ENCODE measurements at places on chromosomes 11 and 22.
A peak's percentile ranks its signal among the peaks of the same experiment; 100 is the strongest.

DNA sequence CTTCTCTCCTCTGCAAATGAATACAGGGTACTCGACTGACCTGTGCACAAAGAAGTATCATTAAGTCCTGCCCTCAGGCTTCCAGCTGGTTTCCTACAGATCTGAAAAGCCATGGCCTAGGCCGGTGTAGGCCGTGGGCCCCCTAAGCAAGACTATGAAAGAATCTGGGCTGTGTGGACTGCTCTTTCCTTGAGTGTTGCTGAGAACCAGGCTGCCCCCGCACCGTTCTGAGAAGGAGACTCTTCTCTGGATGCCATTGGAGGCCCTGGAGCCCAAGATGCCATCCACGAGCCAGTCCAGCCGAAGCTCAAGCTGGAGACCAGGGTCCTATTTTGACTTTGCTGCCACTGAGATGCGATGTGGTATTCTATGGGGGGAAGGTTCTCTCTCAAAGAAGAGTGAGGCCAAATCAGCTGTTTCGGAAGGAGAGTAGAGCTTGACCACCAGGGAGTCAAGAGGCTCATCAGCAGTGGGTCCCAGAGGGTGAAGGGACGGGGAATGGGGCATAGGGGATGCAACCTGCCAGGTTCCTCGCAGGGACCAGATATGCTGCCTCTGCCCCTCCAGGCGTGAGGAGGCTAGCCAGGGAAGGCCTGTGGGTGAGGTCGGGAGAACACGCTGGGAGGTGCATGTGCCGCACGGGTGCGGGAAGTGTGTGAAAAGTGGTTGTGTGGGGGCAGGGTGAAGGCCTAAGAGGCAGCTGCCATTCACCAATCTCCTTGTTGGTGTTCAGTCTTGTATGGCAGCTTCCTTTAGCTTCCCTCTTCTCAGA lies 96.4 kb upstream of the B3GAT1 start:
- no peak for DNase-seq

DNA sequence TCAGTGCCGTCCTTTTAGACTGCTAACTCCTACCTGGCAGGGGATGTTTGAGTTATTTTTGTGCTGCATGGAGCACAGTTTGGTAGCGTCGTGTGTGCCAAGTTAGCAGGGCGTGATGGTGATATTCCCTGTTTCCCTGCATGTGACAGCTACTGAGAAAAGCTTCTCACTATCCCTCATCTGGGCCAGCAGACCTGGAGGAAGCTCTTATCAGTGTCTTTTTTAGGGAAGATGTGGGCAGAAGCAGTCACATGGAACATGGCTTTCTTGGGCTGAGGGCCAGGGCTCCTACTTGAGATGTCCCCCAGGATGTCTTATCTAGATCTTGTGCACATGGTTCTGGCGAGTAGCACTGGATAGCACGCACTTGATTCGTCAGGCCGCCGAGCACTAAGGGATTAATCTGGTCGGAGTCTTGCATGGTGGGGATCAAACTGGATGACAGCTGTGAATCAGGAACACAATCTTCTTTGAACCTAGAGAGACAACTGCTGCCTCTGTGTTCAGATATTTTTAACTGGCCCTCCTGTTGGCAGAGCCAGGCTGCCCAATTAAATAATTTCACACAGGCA lies 33.8 kb downstream of the TECTA start:
- no peak for DNase-seq

DNA sequence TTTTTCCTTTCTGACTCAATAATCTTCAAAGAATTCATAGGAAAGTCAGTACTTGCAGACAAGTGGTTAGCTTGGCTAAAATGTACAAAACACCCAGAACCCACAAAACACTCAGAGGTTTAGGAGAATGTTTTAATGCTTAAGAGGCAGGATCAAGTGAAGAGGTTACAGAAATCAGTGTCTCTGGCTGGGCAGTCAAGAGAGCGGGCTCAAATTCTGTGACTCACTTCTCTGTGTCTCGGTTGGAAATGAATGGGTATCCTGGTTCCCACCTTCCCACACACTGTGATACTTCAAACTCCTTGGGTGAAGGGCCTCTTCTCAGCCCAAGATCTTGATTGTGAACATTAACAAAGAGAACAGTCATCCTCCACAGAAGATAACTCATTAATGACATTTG lies 3.8 kb downstream of the MPEG1 start:
- no peak for DNase-seq

GRCh38 chr22:29989446-29989845 lies 90.8 kb upstream of the HORMAD2 start:
- no peak for DNase-seq

GRCh38 chr11:1932105-1932480 lies 12.6 kb downstream of the TNNT3 start:
- no peak for DNase-seq

GRCh38 chr11:65918211-65919140 lies at the start of gene C11orf68:
Gene C11orf68 (minus strand): TSS chr11:65919062. CDS start chr11:65919031, 31 bp downstream.
- peak; percentile 47 for DNase-seq

DNA sequence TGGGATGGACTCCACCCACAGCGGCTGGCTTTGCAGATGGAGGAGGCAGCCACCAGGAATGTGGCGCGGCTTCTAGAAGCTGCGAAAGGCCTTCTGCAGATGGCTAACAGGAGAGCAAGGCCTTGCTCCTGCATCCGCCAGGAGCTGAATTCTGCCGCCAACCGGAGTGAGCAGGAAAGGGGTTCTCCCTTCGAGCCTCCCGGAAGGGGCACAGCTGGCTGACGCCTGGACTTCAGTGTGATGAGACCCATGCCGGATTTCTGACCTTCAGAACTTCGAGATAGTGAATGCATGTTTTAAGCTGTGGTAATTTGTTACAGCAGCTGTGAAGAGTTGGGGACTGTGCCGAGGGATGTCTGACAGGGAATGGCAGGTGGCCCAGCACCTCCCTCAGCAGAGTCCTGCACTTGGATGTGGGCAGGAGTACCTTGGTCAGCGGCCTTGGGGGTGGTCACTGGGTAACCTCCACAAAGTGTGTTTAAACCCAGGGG lies 7.7 kb downstream of the TBC1D22A start:
- DNase-seq = no peak

GRCh38 chr22:37763652-37764051 lies 44.1 kb upstream of the GCAT start:
- DNase-seq = no peak

- peak; percentile 31 for DNase-seq
These were observed 25.0 kb upstream of the CREB3L1 start for GRCh38 chr11:46252373-46252914.

- peak; percentile 98 for DNase-seq
These were observed 19.3 kb downstream of the MYH9 start for GRCh38 chr22:36368359-36368983.

- DNase-seq = no peak
These were observed 29.2 kb downstream of the MN1 start for GRCh38 chr22:27772081-27772983.

GRCh38 chr11:65117206-65118096 lies at the start of gene ZNHIT2:
Gene ZNHIT2 (minus strand): TSS chr11:65117701. CDS start chr11:65117653, 48 bp downstream.
- peak; percentile 100 for DNase-seq
